ENCODE measurements at places on chromosomes 2 and 18.
A peak's percentile ranks its signal among the peaks of the same experiment; 100 is the strongest.

GRCh38 chr18:13541621-13542519 is 184.5 kb downstream of the FAM210A start:
- no peak for DNase-seq

GRCh38 chr2:54176577-54176976 is 61.2 kb downstream of the ACYP2 start:
- DNase-seq: peak; percentile 44

- no peak for DNase-seq
These were observed 18.3 kb downstream of the GYPC start for GRCh38 chr2:126674075-126674744.

- DNase-seq: no peak
These were observed 66.3 kb downstream of the UXS1 start for GRCh38 chr2:106127776-106128268.

- DNase-seq: no peak
These were observed 840.9 kb downstream of the GALR1 start for GRCh38 chr18:78090584-78090983.

GRCh38 chr2:150909613-150910012 is 352.1 kb downstream of the RBM43 start:
- DNase-seq: no peak

DNA sequence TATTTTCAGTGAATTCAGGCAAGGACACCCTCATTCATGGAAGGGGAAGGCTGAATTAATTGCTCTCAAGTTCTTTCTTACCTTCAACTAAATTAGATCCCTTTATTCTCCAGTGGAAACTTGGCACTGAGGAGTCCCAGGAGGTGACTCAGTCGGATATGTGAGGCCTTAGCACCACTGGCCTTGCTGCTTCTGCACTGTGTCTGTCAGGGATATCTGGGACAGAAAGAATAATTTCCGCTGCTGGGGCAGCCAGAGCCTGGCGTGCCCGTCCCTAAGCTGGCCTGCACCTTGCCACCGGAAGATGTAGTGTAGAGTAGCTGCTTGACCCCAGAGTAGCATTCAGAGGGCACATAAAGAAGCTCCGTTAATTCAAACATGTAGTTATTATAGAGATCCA is 53.4 kb downstream of the LIMS1 start:
- DNase-seq: no peak

DNA sequence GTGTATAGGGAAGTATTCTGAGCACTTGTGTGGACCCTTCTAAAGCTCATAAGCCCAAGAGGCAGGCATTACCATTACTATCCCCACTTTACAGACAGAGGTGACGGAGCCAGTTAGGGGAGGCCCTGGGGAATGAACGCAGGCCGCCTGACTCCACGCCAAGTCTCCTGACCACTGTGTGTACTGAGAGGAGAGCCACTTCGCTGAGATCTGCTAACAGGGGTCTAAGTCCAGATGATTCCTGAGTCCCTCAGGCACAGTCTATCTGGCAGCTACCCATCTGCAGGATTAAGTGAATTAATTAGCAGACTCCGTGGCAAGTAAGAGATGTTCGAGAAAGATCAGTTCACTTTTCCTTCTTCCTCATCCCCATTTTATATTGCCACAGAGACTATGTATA is 13.7 kb downstream of the CYB5A start:
- no peak for DNase-seq

GRCh38 chr18:22670914-22671313 is 253.2 kb upstream of the CTAGE1 start:
- no peak for DNase-seq

DNA sequence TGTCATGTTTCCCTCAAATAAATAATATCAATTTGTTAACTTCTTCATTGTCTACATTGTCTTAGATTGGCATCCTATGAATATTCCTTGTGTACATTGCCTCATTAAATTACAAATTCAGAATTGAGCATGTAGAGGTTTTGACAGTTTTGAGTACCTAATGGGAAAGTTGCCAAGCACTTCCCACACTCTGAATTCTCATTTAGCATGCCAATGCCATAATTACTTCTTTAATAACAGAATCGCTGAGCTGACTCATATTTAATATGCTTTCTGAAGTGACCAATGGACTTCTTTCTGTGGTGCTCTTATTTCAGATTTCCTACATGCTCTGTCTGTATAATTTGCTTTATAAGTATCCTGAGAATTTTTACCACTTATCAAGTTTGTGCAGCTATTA is 114.4 kb upstream of the NOL4 start:
- DNase-seq: peak; percentile 97

GRCh38 chr2:98772536-98772935 is 41.6 kb upstream of the MGAT4A start:
- no peak for DNase-seq

DNA sequence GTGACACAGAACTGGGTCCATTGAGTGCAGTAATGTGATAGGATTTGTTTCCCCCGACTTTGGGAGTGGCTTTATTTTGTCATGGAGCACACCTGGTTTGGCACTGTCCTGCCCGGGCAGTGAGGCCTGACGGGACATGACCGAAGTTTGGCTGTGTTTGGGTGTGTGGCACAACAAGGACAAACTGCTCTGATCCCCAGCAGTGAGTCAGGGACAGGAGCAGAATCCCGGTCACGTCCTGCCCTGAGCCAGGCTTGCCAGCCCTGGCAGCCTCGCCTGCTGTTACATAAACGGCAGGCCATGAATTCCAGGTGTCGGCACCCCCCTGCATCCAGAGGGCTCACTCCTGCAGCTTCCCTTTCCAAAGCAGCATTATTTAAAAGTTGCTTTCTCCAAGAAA is 45.7 kb downstream of the IMPA2 start:
- DNase-seq: no peak

DNA sequence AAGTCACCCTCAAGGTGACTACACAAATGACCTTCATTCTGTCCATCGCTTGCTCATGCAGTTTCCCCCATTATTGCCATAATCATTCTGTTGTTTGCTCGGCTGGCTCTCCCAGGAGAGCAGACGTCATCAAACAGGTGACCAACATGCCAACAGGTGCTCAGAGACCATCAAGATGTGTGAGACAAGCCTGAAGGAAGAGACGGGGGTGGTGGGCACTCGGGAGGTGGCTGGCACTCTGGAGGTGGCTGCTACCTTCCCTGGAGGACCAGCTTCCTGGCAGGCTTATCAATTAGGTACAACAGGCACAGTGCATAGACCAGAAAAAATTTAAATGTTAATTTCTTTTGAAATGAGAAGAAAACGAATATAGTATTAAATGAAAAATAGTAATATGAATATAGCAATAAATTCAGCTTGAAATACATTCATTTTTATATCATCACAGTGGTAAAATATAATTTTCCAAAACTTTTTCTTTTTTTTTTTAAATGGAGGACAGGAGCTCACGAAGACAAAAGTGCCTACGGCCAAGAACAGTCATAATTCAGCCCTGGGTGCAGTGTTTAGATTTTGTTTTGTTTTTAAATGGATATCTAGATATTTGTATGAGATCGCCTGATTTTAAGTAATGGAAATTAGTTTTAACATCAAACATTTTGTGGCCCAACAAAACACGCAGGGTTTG is 16.9 kb upstream of the HAAO start:
- peak; percentile 47 for DNase-seq

GRCh38 chr2:38200598-38200997 is 124.6 kb upstream of the CYP1B1 start:
- no peak for DNase-seq

DNA sequence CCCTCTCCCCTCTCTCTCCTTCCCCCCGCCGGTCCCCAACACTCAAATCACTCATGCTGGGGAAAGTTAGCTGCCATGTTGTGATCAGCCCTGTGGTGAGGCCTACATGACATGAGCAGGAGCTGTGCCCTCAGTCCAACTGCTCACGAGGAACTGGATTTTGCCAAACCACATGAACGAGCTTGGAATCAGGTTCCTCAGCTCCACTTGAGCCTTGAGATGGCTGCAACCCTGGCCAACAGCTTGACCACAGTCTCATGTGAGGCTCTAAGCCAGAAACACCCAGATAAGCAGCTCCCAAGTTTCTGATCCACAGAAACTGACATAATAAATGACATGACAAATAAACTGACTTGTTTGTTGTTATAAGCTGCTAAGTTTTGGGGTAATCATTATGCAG is 38.4 kb downstream of the ARL4C start:
- DNase-seq: no peak

GRCh38 chr2:231038483-231039293 is 1.4 kb downstream of the C2orf72 start:
- no peak for DNase-seq

DNA sequence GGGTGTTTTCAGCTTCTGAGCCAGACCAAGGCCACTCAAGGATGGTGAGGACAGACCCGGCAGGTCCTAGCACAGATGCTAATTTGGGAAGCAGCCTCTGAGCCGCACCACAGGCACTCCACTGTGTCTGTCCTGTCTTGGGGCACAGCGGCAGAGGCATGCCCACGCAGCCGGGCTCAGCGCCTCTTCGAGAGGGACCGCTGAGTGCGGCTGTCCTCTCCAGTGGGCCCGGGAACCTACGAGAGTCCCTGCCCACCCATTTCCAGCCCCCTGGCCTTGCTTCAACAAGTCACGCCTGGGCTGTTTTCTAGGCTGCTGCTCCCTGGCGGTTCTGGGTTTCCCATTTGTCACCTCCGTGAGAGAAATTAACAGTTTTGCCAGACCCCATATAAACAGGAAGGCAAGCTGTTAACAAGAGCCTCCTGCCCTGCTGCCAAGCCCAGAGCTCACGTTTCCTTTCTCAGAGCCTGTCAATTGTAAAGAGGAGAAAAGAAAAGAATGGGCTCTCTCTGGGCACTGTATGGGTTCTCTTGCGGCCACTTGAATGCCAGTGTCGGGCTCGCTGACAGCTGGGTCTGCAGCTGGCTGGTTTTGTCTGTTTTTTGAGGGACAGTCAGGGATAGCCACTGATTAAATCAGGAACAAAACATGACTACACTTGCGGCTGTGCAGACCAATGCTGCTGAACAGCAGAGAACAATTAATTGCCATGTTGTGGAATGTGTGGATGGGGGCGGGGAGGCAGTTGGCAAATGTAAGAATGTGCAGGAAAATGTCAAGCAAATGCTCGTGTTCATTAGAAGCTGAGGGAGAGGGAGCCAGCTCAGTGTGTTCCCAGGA is 30.6 kb downstream of the TMEM17 start:
- no peak for DNase-seq

DNA sequence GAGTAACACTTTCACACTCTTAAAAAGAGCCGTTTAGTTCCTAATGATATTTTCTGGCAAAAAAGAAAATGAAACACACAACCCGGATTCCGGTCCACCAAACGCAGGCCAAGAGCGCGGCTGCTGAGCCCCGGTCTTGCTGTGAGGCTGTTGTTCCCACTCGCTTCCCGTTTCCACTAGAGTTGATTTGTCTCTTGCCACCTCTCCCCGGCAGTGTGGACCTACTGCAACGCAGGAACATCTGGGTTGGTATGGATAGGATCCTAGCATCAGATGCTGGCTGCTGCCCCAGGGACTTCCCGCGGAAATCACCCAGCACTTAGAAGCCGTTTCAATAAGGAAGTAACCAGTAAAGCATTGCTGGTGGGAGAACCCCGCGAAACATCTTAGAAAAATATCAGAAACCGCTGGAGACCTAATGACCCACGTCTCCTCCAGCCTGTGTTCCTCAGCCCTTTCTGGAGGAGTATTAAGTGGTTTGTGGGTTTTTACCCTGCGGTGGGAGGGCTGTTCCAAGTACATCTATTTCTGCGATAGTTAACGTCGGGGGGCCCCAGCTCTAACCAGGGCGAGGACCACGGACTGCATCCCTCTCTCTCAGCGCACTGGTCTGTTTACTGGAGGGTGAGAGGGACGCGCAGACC is 939 bp downstream of the DOCK10 start:
- DNase-seq: no peak

DNA sequence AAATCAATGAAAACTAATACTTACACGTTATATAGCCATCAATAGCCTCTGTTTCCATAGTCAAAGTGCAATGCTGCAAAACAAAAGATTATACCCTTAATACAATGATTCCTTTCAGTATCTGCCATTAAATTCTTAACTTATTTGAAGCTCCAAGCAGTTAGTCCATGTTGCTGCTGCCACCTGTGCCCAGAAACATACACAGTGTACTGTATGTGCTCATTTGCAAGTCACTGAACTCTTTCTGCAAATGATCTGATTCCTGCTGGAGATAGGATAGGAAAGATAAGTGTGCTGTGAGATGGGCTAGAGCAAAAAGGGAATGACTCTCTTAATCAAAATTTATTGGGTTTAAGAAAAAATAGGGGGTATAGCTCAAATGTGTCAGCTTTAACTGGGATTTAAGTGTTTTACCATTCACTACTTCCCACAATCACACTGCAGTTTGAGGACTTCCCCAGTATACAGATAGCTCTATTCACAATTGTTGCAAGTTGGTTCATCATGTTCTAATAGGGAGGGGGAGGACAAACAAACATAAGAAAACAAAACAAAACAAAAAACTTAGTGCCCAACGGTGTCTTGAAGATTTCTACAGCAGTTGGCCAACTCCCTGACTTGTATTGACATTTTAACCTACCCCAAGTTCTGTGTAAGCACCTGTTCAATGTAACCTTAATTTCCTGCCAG is 2.7 kb downstream of the IKZF2 start:
- no peak for DNase-seq

DNA sequence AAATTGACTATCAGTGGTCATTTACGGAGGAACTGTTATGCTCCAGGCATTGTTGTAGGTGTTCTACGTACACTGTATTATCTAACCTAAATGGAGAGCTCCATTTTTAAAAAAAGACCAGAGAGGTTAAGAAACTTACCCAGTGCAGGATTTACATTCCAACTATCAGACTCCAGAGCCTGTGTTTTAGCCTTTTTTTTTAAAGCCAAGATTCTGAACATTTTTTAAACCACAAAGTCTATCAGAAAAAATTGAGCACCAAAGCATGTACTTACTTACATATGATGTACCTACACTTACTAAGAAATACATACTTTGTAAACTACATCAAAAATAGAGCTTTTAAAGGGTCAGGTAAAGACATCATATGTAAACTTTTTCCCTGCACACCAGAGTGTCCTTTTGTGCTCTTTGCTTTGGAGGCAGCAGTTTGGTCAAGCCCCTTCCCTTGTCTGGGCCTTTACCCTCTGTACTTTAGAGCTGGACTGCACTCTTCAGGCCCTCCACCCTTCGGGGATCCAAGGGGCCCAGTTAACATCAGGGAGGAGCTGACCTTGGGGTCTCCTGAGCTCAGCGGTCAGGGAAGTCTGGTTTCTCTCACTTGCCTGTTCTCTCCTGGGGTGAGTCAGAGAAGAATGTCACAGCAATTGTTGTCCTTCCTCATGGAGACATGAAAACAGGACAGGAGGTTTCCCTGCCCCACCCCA is 58.4 kb downstream of the ITGB1BP1 start:
- DNase-seq: no peak
